ENCODE measurements at places on chromosomes 6 and 20.
A peak's percentile ranks its signal among the peaks of the same experiment; 100 is the strongest.

DNA sequence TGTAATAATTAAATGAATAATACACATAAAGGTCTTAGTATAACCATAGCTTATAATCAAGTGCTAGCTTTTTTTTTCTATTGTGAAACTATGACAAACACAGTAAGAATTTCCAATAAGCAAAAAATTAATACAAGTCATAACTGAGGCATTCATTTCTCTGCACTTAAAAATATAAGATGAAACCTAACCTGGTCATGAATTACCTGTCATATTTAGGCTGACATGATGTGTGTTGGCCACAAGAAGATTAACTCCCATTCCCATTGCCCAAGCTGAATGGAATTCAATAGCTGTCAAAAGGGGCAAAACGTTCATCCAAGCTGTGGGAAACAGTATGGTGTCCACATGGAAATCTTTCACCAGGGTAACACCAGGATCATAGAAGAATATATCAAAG lies 5.4 kb downstream of the VNN2 start:
- DNase-seq: no peak

- no peak for DNase-seq
Measured at GRCh38 chr6:132220800-132221199, 180.5 kb downstream of the MOXD1 start.

GRCh38 chr6:37059344-37060194 lies 54.1 kb downstream of the FGD2 start:
- no peak for DNase-seq

DNA sequence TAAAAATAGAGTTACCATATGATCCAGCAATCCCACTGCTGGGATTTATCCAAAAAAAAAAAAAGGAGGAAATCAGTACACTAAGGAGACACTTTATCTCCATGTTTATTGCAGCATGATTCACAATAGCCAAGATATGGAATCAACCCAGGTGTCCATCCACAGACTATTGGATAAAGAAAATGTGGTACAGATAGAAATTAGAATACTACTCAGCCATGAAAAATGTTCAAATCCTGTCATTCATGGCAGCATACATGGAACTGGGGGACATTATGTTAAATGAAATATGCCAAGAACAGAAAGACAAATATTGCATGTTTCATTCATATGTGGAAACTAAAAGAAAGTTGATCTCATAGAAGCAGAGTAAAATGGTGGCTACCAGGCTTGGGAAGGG lies 75.3 kb downstream of the ERMARD start:
- DNase-seq: no peak

GRCh38 chr20:50522053-50522674 lies 12.0 kb downstream of the PTPN1 start:
- no peak for DNase-seq

- DNase-seq: no peak
Measured at GRCh38 chr20:25310921-25311728, 63.2 kb downstream of the PYGB start.

DNA sequence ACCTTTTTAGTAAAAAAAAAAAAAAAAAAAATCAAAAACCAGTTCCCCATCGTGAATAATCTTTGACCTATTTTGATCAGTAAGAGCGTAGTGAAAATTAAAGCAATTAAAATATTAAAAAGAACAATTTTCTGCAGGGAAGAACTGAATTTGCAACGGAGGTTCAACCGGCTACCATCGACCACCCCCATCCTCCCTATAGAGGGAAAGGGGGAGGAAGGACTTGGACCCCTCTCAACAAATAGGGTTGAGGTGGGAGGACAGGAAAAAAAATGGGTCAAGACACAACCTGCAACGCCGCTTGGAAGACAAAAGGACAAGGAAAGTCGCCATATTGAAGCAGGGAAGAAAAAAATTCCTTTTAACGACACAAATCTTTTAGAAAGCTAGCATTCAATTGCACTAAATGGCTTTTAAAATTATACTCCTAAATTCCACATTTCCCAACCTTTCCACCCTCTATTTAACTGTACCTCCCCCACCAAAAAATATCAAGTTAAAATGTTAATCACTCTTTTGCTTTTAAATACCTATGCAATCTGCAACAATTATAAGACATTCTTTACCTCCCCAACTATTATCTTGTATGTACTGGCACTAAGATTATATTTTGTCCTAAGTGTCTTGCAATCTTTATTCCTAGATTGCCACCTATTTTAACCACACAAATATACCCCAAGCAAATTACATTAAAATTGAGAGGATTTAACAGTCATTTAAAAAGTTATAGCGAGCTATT lies 1.7 kb downstream of the PPP1R10 start:
- DNase-seq: peak; percentile 53

GRCh38 chr6:107419733-107420132 lies 39.6 kb downstream of the PDSS2 start:
- DNase-seq: no peak

GRCh38 chr6:32114796-32115195 lies 5.7 kb upstream of the TNXB start:
- no peak for DNase-seq

GRCh38 chr6:137423451-137424168 lies 70.6 kb downstream of the OLIG3 start:
- no peak for DNase-seq

DNA sequence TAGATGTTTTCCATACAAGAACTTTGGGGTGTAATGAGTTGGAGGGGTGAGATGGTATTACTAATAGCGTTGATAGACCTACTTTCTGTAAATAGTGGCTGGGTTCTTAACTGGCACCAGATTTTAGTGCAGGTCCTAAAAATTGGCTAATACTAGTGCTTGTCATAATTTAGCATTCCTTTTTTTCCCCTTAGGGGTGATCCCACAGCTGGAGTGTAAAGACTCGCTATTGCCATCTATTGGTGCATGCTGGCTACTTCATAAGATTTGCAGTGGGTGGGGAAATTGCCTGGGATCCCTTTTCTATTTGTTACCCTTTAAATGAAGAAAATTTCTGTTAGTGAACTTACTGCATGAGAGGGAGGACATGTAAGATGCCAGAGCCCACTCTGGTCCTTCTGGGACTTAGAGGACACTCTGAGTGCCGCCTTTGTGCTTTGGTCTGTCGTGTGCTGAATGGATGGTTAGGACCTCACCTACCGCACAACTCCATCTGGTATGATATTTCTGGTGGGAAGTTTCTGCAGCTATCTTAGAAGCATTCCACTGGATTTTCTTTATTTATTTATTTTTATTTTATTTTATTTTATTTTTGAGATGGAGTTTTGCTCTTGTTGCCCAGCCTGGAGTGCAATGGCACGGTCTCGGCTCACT lies 195.5 kb downstream of the JARID2 start:
- peak; percentile 50 for DNase-seq

GRCh38 chr6:169250660-169251059 lies 3.0 kb downstream of the THBS2 start:
- DNase-seq: no peak

GRCh38 chr20:3739054-3739925 lies 6.8 kb downstream of the HSPA12B start:
- DNase-seq: no peak

Measured in stimulated activated CD4-positive, alpha-beta T cell treated with anti-CD3 and anti-CD28 coated beads, Interleukin-2, amount 100 ng/mL, for 24 hours (primary cell).